ENCODE measurements at places on chromosomes 3 and 15.

GRCh38 chr3:62084558-62084957 lies 288.8 kb downstream of the FEZF2 start:
- peak; percentile 35 for DNase-seq

- DNase-seq, result no peak
These were observed 241.4 kb downstream of the GABRB3 start for GRCh38 chr15:26531489-26531888.

- DNase-seq, result peak; percentile 18
These were observed 823.0 kb downstream of the CADM2 start for GRCh38 chr3:85781806-85782205.

DNA sequence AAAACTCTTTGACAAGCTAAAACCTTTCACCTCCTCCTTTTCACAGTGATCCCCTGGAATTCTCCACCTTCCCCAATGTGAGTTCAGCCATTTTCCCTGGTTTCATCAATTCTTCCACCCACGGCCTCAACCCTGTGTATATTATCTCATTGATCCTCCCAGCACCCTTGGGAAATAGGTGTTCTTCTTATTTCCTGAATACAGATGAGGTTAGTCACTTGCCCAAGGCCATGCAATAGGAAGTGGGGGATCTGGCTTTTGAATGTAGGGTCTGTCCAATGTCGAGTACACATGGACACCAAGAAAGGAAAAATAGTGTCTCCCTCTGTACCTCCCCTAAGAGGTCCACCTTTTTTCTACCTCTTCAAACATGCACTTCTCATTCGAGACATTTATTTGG lies 262.8 kb upstream of the ST8SIA2 start:
- no peak for DNase-seq

GRCh38 chr15:37053166-37053565 lies 47.2 kb downstream of the MEIS2 start:
- no peak for DNase-seq

DNA sequence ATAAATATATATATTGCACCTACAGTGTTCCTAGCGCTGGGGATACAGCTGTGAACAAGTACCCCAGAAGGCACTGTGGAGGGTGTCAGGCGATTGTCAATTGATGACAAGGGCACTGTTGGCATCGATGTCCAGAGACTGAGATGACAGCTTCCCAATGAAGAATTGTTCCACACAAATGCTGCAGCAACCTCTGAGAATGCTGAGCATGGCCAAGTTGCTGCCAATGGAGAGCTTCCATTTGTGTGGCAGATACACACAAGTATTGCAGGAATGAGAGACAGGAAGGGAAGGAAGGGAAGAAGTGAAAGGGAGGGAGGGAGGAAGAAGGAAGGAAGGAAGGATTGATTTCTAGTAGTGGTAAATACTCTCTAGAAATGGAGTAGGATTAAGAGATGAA lies 21.9 kb downstream of the LRTM1 start:
- no peak for DNase-seq

- no peak for DNase-seq
These were observed 602.1 kb downstream of the MAGI1 start for GRCh38 chr3:65436580-65436979.

GRCh38 chr3:13470894-13471574 lies 9.1 kb upstream of the HDAC11 start:
- DNase-seq, result no peak

DNA sequence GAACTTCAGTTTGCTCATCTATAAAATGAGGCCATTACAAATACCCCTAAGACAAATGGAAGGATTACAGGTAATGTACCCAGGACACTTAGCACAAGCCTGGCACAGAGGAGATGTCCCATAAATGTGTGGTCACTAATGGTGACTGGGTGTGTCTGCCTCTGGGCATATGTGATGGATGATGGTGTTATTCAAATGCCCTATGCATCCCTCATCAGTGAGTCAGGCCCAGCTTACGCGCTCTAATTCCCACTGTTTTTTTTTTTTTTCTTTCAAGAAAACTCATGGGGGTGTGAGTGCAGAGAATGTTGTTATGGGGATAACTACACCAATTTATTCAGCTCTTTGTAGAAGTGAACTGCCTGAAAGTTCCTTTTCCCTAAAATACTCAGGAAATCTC lies 23.6 kb upstream of the KIF23 start:
- DNase-seq, result no peak

DNA sequence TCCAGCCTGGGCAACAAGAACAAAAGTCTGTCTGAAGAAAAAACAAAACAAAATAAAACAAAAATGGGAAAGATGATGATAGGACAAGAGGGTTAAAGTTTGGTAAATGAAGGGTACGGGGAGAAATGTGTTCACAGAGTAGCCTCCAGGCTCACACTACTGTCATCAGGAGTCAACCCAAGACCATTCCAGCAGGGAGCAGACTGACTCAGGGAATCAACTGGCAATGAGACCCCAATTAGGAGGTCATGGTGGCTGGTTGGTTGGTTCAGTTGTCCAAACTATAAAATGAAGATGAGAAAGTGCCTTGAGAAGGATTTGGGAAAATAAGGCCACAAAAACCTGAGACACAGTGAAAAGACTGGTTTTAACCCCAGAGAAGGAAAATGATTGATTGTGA lies 51.8 kb downstream of the KLHL6 start:
- no peak for DNase-seq

DNA sequence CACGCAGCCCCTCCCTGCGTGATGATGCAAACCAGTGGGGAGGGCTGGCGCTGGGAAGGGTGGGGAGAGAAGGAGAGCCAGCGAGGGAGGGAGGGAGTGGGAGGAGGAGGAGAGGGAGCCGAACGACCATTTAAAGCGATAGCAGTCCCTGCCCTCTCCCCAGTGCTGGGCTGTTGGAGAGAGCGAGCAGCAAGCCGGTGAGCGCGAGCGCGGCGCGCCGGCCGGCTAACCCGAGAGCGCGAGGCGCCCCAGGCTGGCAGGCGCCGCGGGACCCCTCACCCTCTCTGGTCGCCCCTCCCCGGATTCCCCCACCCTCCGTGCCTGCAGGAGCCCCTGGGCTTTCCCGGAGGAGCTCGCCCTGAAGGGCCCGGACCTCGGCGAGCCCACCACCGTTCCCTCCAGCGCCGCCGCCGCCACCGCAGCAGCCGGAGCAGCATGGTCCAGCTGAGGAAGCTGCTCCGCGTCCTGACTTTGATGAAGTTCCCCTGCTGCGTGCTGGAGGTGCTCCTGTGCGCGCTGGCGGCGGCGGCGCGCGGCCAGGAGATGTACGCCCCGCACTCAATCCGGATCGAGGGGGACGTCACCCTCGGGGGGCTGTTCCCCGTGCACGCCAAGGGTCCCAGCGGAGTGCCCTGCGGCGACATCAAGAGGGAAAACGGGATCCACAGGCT lies at the start of gene GRM7:
TSS of gene GRM7 (plus strand) at position 162 of the 671 bp plus-strand sequence.
- DNase-seq, result no peak

GRCh38 chr3:172140499-172141391 lies 101.4 kb downstream of the FNDC3B start:
- DNase-seq, result peak; percentile 38

- no peak for DNase-seq
These were observed 253.7 kb downstream of the IL5RA start for GRCh38 chr3:2856138-2857133.

- no peak for DNase-seq
These were observed 68.7 kb upstream of the GOLGA8B start for GRCh38 chr15:34651997-34652725.

- DNase-seq, result no peak
These were observed 7.0 kb downstream of the B2M start for GRCh38 chr15:44718180-44718926.

- no peak for DNase-seq
These were observed 19.6 kb downstream of the NR1D2 start for GRCh38 chr3:23964537-23965235.

DNA sequence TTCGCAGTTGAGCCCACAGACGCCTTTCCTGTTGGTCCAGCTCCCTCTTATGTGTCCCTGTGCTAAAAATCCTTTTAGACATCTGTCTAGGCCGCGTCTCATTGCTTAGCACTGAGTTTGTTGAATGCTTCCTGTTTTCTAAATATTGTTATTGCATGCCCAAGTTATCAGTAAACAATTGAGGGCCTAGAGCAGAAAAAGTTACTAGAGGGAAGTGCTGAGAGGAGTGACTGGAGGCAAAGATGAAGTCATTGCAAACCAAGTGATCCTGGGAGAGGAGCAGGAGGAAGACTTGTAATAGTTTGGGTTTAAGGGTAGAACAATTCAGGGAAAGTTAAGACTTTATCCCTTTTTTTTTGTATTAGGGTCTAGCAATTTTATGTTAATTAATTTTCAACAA lies 88.1 kb downstream of the DCUN1D1 start:
- DNase-seq, result no peak

DNA sequence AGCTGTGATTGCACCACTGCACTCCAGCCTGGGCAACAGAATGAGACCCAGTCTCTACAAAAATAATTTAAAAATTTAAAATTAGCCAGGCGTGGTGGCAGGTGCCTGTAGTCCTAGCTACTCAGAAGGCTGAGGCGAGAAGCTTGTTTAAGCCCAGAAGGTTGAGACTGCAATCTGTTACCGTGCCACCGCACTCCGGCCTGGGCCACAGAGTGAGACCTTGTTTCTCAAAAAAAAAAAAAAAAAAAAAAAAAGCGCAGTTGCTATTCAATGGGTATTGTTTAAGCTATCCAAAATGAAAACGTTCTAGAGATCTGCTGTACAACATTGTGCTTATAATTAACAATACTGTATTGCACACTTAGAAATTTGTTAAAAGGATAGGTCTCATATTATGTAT lies 24.0 kb downstream of the ZNF148 start:
- no peak for DNase-seq

DNA sequence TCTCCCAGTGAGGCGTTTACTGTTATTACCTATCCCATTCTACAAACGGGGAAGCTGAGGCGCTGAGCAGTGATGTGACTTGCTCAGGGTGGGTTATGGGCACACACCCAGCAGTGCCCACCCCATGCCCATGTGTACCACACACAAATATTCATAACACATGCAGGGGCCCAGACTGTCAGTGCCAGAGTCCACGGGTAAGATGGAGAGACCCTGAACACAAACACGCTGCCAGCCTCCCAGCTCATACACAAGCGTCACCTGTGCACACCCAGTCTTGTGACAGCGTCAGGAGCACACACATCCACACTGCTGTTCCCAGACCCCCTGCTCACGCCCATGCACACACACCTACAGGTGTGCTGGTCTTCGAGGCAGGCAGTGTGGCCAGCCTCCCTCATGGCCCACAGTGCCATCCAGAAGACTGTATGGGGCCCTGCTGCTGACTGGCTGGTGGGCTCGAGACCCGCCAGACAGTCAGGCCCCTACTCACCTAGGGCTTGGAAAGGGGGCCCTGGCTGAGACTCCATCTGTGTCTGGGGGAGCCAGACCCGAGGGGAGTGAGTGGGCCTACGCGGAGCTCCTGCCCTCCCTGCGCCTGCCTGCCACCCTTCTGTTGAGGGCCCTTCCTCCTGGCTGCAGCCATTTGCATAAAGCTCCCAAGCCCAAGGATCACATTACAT lies 39.4 kb downstream of the DNAJB8 start:
- DNase-seq, result no peak

- no peak for DNase-seq
These were observed 180.4 kb downstream of the STAC start for GRCh38 chr3:36560685-36561084.

DNA sequence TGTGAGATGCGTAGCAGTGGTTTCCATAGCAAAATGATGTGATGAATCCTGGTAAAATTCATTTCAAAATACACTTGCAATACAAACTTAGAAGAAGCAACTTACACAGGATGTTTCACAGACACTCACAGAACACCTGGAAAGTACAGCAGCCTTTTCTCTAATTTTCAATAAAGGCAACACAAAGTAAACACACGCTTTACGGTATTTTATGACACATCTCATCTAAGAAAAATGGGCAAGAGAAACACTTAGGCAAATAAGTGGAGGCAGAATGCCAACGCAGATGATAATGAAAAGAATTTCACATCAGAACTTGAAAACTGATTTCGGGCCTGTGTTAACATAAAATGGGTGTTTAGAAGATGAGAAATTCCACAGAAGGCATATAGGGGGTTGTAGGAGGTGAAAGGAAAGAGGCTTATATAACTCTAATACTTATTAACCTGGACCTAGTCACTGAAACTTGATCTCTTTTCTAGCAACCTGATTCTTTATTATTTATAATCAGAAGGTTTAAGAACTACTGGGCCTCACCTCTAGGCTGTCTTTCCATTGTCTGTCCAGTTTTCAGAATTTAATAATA lies 25.6 kb upstream of the MAP3K13 start:
- no peak for DNase-seq

DNA sequence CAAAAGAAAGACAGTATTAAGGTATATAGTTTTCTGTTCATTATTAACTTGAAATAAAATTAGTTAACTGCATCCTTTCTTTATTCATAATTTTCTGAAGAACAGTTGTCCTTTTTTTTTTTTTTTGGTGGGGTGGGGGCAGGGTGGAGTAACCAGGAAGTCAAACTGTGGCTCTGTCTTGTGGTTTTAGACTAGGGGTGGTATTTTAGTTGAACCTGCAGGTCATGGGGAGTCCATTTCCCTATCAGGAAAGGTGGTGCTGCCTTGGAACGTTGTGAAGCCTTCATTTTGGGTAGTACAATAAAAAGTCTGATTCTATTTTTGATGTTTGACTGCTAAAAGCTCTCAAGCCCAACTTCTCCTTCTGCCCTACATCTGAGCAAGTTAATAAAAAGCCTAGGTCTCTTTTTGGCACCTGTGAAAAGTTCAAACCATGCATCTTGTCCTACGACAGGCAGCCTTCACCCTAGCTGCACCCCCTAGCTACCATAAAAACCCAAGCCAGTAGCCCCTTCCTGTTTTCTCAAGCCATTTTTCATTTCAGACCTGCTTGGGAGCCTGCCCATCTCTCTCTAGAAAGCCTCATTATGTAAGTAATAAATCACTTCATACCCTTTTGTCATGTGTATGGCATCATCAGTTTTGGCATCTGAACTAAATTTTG lies 31.2 kb upstream of the RIOX2 start:
- DNase-seq, result no peak

- no peak for DNase-seq
These were observed 16.9 kb upstream of the GPD1L start for GRCh38 chr3:32089476-32089875.

DNA sequence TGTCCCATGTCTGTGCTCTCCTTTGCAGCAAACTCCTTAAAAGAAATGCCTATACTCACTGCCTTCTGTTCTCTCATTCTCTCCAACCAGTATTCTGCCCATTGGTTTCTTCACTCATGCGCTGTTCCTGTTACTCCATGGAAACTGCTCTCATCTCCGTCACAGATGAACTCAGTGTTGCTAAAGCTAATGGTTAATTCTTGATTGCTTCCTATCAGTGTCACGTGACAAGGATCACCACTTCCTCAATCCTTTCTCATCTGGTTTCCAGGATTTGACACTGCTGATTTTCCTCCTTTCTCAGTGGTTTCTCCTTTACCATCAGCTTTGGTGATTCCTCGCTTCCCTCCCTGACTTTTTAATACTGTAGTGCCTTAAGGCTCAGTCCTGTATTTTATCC lies 2.6 kb downstream of the DPH3 start:
- no peak for DNase-seq

GRCh38 chr3:10198761-10199649 lies 34.3 kb downstream of the IRAK2 start:
- DNase-seq, result no peak

GRCh38 chr3:141963301-141963700 lies 86.9 kb downstream of the ATP1B3 start:
- DNase-seq, result no peak

All from cerebellum (tissue), 4 donors.